Activated T-cell treated with anti-CD3 and anti-CD28 coated beads for 48 hours (primary cell): ENCODE measurements at places on chromosomes 7 and 10.

DNA sequence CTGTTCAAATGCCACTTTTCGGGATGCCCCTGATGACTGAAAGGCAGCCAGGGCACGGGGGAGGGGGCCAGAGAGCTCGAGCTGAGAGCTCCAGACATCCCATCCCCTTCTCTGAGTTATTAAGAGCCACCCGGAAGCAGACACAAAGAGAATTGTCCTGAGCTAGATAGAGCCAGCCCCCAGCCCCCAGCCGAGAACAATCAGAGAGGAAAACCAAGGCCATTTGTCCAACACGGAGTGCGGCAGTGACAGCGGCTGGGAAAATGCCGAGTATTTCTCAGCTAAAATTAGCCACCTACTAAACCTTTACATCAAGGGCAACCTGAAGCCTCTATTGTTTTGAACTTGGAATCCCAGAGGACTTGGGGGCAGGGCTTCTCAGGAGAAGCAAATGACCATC lies 51.0 kb downstream of the UNC5B start:
- DNase-seq, result no peak

DNA sequence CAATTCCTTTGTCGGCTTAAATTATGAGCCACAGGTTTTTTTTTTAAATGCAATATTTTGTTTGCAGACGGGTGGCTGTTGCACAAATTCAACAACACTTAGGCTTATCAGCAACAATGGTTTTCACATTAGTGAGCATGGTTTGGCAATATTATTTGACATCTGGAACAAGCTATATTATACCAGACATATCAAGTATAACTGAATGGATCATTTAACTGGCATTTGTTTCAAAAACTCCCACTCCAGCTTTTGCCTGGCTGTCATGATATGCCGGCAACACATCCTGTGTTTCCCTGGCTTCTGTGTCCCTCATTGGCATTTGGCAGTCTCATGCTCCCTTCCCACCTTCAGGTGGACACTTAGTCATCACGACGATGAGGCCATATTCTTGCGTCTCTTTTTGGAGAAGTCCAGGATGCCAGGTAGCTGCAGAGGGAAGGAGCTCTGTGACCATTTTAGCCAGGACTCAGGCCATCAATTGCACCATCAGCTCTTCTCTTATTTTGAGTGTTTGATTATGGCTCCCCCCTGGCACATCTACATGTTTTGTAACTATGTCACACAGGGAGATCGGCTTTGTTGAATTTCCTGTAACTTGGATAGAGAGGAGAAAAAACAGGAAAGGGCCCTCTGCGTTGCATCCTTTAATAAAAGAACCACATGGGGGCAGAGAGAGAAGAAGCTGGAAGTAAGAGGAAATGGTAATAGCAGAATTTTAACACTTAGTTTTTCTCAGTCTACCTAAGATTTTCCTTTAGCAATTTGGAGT lies 413.9 kb downstream of the LRMDA start:
- no peak for DNase-seq

- no peak for DNase-seq
Observed at GRCh38 chr7:107165341-107165740, 3.5 kb upstream of the HBP1 start.

DNA sequence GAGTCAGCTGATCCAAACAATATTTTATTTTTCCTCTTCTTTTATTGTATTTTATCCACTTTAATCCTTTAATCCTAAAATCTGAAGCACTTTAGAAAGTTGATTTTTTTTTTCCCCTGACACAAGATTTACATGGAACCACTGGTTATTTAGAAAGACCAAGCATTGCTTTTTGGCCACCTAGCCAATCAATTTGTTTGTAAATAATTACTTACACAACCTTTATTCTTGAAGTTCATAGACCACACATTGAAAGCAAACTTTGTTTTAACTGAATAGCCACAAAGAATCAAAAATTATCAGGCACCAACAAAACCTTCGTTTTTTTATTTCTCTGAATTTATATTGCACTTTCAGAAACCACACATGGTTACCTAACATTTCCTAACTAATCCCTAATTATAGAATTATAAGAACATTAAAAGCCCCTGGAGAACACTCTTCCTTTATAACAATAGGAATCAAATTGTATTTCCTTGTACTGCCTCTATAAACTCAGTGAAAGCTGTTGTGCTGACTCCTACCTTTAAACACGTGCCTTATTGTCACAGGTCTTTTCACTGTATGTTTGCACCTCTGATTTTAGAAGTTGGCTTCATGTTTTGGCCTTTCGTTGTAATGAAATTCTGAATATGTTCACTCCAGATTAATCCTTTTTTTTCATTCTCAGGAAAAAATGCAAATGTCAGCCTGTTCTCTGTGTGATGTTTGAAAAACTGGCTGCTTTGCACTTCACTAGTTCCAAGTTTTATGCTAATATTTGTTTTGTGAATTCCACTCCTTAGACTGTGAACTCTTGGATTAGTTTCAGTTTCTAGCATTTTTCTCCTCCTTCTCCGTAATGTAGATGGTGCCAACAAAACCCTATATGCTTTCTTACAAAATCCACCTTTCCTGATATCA lies 1511.9 kb downstream of the REEP3 start:
- DNase-seq, result no peak

DNA sequence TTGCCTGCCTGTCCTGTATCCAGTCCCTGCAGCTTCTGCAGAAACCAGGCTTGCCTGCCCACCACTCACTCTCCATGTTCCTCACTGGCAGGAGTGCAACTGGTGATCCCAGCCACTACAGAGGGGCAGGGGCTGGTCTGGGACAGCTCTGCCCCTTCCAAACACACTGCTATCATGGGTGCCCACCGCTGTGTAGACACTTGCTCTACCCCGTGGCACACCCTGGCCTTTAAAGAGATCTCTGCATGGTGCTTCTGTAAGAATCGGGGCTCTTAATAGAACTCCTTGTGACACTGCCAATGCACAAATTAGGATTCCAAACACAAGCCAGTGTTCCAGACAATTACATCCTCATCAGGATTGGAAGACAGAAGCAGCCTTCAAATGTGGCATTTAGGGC lies 41.7 kb downstream of the C10orf90 start:
- DNase-seq, result no peak

DNA sequence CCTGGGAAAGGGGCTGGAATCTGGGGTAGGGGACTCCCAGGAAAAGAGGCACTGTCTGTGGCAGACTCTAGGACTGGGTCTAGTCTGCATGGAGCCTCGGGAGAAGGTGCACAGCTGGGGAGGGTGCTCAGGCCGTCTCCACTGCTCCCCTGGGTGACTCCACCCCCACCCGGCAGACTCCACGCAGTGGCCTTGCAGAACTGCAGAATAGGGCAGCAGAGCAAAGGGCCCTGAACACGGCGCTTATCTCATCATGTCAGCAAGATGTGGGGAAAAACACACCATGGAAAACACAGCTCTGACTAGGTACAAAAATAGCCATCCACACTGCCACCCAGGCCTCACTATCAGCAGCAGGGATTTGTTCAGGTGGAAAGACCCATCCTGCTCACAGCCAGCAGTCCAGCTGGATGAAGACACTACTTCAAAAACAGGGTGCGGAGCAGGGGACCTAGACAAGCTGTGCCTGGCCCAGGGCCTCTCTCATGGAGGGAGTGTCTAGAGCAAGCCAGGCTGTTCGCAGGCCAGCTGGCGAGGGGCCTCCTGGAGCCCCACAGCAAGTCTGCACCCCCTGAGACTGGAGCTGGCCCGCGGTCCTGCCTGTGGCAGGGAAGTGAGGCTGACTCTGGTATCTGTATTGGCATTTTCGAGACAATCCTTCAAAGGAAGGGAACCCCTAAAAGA lies 11.7 kb downstream of the MAT1A start:
- DNase-seq, result no peak

GRCh38 chr7:157306846-157307838 lies 29.7 kb upstream of the DNAJB6 start:
- no peak for DNase-seq

DNA sequence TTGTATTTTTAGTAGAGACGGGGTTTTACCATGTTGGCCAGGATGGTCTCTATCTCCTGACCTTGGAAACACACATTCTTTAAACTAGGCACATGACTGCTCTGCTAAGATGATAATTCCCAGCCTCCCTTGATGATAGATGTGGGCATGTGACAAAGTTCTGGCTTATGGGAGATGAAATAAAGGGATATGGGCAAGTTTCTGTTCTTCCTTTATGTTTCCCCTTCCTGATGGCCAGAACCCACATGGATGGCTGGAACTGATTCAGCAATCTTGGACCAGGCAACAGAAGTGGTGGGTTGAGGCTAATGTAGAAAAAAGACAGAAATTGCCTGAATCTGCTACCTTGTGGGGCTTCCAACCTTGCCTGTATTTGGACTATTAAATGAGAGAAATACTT lies 60.7 kb upstream of the NRP1 start:
- no peak for DNase-seq

GRCh38 chr10:116038259-116038658 lies 234.7 kb downstream of the GFRA1 start:
- DNase-seq, result no peak

DNA sequence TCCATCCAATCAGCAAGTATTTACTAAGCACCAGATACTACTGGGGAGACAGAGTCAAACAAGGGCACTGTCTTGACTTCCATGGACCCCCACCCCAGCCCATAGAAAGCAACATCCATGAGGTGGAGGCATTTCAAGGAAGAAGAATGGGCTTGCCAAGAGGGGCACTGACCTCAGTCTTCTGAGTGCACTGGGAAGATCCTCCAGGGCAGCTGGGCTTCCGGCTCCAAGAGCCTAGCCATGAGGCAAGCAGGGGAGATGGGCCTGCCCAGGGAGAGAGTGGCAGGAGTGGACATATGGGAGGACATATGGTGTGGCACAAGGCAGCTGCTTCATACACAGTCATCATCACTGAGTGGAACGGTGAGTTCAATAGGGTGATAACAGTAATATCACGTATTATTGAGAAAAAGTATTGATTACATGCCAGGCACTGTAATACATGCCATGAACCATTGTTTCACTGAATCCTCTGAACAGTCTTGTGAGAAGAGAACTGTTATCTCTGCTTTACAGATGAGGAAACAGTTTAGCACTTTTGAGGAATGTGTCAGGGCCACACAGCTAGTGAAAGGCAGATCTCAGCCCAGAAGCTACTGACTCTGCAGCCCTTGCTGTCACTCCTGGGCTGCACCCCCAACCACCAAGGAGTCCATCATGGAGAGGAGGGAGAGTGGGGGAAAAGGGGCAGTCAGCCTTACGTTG lies 331.7 kb upstream of the ZMIZ1 start:
- DNase-seq, result no peak

DNA sequence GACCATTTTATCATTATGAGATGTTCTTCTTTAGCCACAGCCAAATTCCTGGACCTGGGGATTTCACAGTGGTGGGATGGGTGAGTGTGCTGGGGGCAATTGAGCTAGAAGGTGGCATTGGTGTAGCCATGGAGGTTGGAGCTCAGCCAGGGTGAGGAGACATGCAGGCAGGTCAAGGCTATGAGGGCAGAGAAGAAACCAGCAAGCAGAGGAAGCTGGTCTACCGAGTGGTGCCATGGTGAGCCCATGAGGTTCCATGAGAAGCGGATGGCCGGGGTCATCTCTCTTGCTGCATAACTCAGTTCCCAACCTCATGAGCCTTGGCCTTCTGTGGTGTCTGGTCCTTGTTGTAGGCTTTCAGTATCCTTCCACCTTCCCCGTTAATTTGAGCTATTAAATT lies 91.4 kb downstream of the CARD11 start:
- no peak for DNase-seq

- peak; percentile 36 for DNase-seq
Observed at GRCh38 chr10:127990846-127991542, 84.1 kb downstream of the PTPRE start.

DNA sequence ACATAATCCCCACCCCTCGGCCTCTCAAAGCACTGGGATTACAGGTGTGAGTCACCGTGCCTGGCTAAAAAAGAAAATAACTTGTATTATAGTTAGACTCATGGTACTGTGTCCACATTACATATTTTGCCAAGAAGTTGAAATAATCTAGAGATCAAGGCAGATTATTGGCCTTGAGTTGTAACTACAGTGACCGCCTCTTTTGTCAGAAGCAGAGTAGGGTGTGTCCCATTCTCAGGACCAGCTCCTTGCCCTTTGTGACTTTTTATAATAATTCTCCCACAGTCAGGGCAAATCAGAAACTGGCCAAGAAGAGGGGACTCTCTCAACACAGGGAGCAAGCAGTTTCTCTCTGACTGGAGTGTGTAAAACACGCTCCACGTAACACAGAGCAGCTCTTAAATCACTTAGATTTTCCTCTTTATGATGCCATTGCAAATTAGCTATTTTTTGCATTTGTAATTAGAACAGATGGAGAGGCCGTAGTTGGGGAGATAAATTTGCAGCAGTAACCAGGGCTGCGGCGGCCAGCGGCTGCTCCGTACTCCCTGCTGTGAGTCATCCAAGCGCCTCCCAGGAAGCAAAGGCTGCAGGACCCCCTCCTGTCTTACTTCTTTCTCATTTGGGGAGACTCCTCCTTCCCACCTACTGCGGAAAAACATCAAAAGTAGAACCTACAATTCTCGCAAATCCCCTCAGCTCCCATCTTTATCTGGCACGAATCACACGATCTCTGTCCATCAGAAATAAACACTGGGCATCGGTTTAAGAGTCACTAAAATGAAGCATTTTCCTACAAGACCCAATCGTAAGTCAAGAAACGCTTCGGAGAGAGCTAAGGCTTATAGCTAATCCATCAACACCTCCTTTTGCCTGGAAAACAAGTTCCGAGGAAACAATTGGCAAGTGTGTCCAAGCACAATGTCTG lies 32.1 kb upstream of the MSRB2 start:
- no peak for DNase-seq

DNA sequence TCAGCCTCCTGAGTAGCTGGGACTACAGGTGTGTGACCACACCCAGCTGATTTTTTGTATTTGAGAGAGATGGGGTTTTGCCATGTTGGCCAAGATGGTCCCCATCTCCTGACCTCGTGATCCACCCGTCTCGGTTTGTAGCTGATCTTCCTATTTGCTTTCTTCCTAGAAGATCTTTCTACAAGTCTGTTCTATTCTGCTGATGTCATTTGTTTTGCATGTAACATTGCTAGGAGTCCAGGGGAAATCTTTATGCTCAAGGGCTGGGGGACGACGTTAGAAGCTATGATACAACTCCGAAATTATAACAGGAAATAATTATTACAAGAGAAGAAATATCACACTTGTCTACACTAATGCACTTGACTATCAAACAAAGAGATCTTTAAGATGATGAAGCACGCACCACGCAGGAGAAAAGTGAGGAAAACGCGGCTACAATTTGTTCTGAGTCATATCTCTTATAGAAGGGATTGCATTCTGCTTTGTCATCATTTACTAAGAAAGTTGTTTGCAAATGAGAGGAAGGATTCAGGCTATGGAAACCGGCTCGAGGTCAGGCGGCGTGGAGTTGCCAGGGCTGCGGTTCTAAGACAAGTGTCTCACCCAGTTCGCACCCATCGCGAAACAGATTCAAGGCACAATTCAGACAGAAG lies 103.0 kb upstream of the CARD11 start:
- DNase-seq, result no peak

GRCh38 chr7:28301148-28301641 lies 111.1 kb upstream of the CREB5 start:
- DNase-seq, result no peak
